ENCODE measurements at places on chromosomes 3 and 15.

DNA sequence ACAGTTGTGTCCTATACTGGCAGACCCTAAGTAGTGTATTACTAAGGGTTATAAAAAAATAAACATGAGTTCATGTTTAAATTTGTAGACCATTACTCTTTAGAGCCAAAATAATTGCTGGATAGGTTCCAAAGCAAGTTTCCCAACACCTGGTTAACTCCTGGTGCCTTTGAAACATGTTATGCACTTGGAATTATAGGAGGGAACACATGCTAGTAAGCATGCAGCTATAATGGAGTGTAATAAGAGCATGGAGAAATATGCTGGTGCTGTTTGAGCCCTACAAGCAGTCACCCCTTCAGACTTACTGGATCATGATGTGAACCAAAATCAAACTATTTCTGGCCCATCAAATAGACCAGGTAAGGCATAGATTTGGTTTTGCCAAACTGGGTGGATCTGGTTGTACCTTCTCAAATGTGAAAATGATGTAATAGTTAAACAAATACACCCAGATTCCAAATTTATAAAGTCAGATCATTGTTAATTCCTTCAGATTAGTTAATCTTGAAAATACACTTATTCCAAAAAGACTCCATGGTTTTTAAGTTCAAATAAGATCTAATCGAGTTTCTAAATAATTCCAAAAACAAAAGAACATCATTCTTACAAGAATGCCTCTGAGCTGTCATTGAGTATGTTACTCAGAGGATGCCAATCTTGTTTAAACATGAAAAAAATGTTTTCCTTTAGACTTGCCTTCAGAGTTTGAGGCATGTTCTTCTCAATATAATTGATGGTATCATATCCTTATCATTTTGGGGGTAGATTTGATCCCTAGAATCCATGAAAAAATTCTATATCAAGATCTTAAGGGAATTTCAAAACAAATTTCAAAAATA, 69.3 kb downstream of the LRRC28 start:
- DNase-seq, result no peak

GRCh38 chr3:60728006-60728405, 523.2 kb downstream of the FHIT start:
- no peak for DNase-seq

- no peak for DNase-seq
These were observed 82.2 kb downstream of the C3orf70 start for GRCh38 chr3:185070491-185071286.

- DNase-seq, result peak; percentile 89
These were observed 172.0 kb upstream of the HES1 start for GRCh38 chr3:193963808-193964516.

DNA sequence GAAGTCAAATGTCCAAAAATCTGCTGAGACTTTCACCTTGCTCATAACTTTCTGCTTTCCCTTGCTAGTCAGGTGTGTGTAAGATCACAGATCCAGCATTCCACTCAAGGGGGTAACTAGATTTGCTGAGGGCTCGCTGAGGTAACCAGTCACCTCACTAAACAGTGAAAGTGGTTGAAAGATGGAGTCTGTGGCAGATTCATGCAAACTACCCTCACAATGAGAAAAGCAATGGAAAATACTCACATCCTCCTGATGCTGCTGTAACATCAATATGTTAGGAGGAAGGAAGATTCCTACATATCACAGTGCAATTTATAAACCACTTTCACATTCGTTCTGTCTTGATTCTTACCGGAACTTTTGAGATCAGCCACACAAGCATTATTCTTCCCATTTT, 174.3 kb upstream of the BCL6 start:
- peak; percentile 49 for DNase-seq

GRCh38 chr15:82730022-82730530, 20.4 kb upstream of the AP3B2 start:
- no peak for DNase-seq

- peak; percentile 6 for DNase-seq
These were observed 1.4 kb upstream of the WNT5A start for GRCh38 chr3:55488398-55489055.

DNA sequence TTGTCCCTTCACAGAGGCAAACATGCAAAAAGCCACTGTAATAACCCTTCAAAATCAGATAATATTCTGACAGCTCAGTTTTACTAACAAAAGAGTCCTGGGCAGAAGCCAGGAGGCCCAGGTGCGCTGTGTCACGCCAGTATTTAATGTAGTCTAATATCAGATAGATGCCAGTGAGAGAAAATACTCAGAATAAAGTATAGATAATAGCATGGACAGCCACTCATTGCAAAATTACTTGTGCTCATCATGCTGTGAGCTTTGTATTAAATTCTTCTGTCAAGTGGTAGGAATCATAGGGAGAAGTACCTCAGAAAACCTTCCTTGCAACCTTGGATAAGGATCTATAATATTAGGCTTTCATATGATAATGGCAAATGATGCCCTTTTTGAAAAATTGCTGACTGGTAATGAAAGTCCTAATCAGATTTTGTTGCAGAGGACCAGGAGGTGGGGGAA, 1154.3 kb downstream of the ROBO1 start:
- DNase-seq, result no peak

DNA sequence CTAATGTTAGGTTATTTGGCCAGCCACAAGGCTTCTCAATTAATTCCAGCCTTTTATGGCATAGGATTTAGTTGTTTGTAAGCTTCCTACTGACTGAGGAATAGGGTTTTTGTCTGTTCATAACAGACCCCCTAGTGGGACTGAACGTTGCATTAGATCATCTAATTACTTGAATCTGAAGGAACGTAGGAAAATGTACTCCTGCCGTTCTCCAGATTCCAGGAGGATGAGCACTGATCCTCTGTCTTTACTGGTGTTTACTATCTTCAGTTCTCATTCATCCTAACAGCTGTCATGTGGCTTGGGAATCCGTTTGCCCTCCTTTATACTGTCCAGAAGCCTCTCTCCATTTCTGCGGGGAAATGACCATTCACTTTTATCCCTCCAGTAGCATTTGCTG, 52.7 kb downstream of the RAD54L2 start:
- no peak for DNase-seq

GRCh38 chr3:169362301-169362700, 301.2 kb downstream of the MECOM start:
- DNase-seq, result no peak

GRCh38 chr3:180594631-180595558, 7.1 kb upstream of the TTC14 start:
- DNase-seq, result no peak

DNA sequence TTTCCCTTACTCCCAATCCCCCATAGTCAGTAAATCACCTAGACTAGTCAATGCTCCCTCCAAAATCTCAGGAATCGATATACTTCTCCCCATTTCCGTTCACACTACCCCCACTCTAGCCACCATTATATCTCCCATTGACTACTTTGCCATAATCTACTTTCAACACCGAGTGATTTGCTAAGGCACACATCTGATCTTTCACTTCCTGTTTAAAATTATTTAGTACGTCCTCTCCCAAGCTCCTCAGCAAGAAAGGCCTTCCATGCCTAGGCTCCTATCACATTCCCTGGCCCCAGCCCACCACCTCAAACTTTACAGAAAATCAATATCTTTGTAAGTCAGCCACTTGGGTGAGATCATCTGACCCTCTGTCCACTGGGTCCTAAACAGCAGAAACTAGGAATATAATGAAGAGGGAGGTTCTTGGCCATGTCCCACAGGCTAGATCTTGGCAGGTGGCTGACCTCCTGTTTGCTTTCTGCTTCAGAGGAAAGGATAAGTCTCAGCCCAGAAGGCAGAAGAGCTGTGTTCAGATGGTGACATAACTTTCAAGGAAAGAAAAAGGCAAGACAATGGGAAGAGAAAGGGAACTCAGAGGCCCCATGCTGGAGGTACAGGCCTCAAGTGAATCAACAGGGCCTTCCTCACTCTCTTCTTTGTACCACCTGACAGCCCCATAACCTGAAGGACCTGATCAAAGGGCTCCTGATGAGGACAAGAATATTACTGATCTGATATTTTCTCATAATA, 103.0 kb downstream of the RPL22L1 start:
- DNase-seq, result no peak

- DNase-seq, result peak; percentile 30
These were observed 168.2 kb downstream of the CBLB start for GRCh38 chr3:105700575-105700974.

GRCh38 chr3:27358372-27358771, 10.8 kb downstream of the NEK10 start:
- no peak for DNase-seq

- DNase-seq, result no peak
These were observed 18.3 kb upstream of the MRPS22 start for GRCh38 chr3:139325551-139325950.

- DNase-seq, result no peak
These were observed 275.3 kb upstream of the THRB start for GRCh38 chr3:24769918-24770317.

GRCh38 chr3:101149251-101149650, 156.0 kb upstream of the ABI3BP start:
- no peak for DNase-seq

DNA sequence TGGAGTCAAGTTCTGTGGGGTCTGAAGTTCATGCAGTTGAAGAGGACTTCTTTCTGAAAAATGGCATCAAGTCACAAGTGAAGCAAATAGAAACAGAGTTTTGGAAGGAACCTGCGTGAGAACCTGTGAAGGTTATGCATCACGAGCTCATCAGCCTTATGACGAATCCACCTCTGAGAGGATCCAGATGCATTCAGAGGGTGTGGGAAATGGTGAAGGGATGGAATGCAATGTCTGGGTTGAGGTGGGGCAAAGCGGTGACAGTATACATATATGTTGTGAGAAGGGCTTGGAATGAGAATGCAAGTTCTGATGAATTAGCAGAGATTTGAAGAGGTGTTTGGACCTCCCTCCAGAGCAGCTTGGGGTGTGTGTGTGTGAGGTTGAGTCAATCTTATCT, 382.1 kb upstream of the TBL1XR1 start:
- DNase-seq, result no peak

DNA sequence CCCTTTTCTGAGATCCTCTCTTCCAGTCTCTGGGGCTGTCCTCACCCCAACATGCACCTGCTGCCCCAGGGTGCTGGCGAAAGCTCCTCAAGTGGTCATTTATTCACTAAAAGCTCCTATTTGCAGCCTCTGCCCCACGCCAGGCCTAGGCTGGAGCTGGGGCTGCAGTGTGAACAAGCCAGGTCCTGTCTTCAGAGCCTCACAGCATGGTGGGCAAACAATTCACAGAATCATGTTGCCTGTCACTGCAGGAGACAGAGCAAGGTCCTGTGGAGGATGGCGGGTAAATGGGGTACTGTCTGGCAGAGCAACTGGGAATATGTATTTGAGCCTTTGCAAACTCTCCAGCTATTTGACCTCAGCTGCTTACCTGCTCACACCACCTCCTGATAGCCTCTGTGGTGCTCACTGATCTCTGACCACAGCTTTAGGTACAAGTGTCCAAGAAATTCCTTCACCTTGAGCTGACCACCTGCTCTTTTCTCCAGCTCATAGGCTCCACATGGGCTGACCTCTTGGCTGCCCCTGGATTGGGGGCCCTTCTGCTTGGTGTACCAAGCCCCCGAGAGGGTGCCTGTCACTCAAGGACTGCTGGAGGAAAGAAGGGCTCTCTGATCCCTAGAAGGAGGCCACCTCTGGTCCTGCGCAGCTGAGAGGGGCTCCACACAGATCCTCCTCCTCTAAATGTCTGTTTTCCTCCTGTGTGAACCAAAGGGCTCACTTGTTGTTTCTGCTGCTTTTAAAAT, 35.6 kb downstream of the AMOTL2 start:
- no peak for DNase-seq

- DNase-seq, result peak; percentile 75
These were observed 51.6 kb upstream of the BLM start for GRCh38 chr15:90665288-90666134.

DNA sequence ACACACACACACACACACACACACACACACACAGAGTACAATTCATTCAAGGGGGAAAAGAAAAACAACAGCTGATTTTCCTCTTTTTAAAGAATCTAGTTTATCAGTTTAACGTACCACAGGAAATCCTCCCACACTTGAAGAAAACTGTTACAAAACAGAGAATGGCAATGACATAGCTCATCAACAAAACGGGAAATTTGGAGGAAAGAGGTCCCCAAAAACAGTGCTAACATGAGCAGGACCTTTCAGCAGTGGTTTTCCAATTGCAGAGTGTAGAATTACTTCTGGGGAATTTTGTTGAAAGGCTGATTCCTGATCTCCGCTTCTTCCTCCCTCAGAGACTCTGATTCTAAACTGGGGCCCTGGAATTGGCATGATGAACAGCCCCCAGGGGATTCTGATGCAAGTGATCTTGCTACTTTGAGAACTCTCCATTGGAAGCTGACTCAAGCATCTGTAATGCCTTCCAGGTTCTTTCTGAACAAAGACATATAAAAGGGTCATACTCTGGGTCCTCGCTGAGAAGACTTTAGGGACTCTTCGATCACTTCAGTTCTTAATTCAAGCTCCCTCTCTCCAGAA, 442.6 kb upstream of the PROK2 start:
- no peak for DNase-seq

DNA sequence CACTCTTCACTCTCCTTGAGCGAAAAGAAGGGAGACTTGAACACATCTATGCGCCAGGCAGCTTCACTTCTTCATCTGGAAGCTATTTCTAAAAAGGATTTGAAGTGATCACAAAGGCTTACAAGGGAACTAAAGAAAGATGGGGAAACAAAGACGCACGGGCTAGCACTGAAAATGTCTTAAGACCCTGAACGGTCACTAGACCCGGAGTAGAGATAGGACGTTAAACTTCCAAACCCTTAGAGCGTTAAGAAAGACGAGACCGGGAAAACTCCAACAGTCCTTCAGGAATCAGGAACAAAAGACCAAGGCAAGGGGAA, 47.5 kb upstream of the EPHB3 start:
- no peak for DNase-seq

DNA sequence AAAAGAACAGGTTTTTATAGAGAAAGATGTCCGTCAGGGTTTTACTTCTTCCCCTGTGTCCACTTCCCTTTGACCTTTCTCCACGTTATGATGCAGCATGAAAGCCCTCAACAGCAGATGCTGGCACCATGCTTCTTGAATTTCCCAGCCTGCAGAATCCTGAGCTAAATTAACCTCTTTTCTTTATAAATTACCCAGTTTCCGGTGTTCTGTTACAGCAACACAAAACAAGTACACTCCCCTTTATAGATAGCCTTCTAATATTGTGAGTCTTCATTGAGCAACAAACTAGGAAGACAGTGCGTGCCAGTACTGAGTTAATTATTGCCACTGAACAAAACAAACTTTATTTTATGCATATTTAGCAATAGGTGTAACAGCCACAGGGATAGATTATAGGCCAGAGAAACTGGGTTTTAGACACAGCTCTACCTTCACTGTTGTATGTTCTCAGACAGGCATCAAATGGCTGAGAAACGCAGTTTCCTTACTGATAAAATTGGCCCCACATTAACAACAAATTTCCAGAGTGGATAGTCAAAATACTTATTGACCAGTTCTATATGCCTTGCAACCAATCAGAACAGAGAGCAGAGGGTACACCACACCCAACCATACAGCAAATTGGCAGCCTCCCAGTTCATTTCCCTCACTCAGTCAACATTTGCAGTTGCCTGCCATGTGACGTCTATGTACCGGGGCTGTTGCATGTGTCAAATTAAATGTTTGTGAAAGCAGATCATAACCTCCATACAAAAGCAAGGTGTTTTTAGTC, 14.4 kb upstream of the TBL1XR1 start:
- no peak for DNase-seq

Measured in activated CD4-positive, alpha-beta T cell treated with anti-CD3 and anti-CD28 coated beads, Interleukin-2, Interleukin-4, amounts not matched to agents 100 ng/mL and 50 ng/mL, durations not matched to agents 16 hours and 8 hours (primary cell).